ENCODE measurements at places on chromosomes 16 and 17. TPM values are rescaled to one million over a fixed set of nuclear protein-coding genes. Genes with fewer than 3 reads are reported as not detected.

The SGF29 gene
- total RNA-seq, result 6.8 TPM

DNA sequence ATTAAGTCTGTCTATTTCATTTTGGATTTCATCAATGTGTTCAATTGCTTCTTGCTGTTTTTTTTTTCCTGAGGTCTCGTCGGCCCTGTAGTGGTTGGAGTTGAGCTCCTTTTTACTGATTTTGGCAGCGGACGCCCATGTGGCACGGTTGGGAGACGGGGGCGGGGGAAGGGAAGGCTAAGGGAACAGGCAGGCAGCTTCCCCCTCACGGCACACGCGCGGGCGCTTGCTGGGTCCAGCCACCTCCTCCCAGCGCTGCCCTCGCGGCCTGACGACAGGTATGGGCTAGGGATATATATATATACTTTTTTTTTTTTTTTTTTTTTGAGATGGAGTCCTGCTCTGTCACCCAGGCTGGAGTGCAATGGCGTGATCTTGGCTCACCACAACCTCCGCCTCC is 11.4 kb downstream of the HSF5 start:
- no peak for DNase-seq

DNA sequence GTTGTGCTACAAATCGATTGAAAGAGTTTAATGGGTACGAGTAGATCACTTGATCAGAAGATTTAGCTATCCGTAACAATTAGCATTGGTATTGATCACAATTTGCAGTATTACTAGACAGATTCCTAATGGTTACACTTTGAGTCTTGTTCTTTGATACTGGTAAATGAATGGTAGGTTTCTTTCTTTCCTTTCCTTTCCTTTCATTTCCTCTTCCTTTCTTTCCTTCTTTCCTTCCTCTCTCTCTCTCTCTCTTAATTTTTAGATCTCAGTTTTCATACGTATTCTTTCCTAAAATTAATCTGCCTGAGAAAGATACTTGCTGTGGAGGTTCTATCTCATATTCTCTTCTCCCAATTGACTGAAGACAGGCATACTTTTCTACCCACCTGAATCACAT is 17.9 kb downstream of the CPD start:
- no peak for DNase-seq

GRCh38 chr16:1940273-1941161 is 2.5 kb downstream of the MSRB1 start:
- DNase-seq, result no peak

GRCh38 chr16:64092271-64092670 is 1029.6 kb downstream of the CDH11 start:
- DNase-seq, result no peak

DNA sequence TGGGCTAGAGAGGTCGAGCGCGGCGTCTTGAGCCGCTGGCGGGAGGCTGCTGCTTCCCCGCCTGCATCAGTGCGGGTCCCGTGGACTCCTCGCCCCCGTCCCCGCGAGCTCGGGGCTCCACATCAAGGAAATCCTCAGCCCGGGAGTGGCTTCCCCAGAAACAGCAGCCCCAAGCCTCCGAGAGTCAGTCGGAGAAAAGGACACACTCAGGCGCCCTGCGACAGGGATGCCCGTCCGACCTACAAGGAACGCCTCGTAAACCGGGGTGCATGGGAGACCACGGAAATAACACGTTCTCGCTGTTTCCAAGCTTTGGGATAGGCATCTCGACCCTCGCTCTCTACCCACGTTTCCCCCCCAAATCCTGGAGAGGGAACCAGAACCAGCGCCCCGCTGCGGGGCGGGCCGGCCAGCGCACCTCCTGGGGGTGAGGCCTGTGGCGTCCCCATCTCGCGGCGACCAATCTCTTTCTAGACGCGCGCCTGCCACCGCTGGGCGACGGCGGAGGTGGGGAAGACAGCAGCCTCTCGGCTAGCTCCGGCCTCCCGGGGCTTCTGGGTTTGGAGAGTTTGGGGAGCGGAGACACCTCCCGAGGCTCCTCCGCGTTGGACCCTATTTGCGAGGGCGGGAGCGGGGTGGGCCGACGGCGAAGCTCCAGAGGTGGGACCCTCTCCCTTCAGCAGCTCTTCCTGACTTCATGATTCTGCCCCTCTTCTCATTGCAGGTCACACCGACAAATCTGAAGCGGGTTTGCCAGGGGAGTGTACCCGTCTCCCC is 759 bp upstream of the TP53I13 start:
- DNase-seq, result peak; percentile 40

The SLC35G6 gene
- total RNA-seq, result not detected

The DPEP1 gene
- total RNA-seq, result 0.13 TPM

DNA sequence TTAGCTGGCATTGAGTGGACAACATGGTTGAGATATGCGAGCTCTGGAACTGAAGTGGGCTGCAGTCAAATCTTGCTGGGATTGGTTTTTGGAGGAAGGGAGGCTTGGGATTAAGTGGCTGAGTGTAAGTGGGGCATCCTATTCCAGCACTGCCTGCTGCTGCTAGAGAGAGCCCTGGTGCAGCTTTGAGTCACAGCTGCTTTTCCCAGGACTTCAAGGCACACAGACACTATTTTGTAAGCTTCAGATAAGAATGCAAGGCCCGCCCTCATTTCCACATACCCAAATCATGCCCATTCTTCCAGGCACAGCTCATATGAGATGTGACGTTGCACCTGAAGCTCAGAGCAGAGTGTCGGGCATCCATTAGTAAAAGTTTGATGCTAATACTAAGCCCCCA is 10.2 kb upstream of the MAF start:
- no peak for DNase-seq

The ETV4 gene
- total RNA-seq, result 7.2 TPM

Measured in dermis microvascular lymphatic vessel endothelial cell (primary cell).